Activated naive CD4-positive, alpha-beta T cell treated with anti-CD3 and anti-CD28 coated beads, Interleukin-2, amount 50 U/mL, for 72 hours (primary cell): ENCODE measurements at places on chromosomes 13 and 19. TPM values are rescaled to one million over a fixed set of nuclear protein-coding genes. Genes with fewer than 3 reads are reported as not detected.

Gene C3
- total RNA-seq: 0.84 TPM

Gene LGALS7
- total RNA-seq: not detected

Gene CAMSAP3
- total RNA-seq: 0.80 TPM

Gene ZIK1
- total RNA-seq: 2.4 TPM

Gene COG3
- total RNA-seq: 18.6 TPM

Gene COL5A3
- 0.12 TPM for total RNA-seq

Gene ESD
- 113 TPM for total RNA-seq

Gene N4BP2L1
- 23.4 TPM for total RNA-seq

Gene ZNF571
- total RNA-seq: 5.0 TPM

Gene AKT1S1
- 16.9 TPM for total RNA-seq

Gene SHISA7
- not detected for total RNA-seq

Gene KLK15
- total RNA-seq: not detected

Gene TNFSF9
- 0.43 TPM for total RNA-seq

Gene CGB8
- total RNA-seq: not detected

Gene MARCHF2
- total RNA-seq: 14.9 TPM

Gene C19orf33
- total RNA-seq: not detected

Gene CYP2A6
- not detected for total RNA-seq

Gene SLC10A2
- not detected for total RNA-seq

Gene ANGPTL8
- not detected for total RNA-seq

Gene FLT1
- total RNA-seq: 25.5 TPM

Gene PNMA8B
- 0.06 TPM for total RNA-seq

Gene PEAK3
- not detected for total RNA-seq

Gene NLRP9
- 0.09 TPM for total RNA-seq

Gene FLT3LG
- 49.1 TPM for total RNA-seq

Gene ACP5
- total RNA-seq: 20.3 TPM

Gene URAD
- total RNA-seq: not detected

Gene WDR62
- 17.5 TPM for total RNA-seq

Gene ZNF534
- not detected for total RNA-seq

Gene ZNF44
- total RNA-seq: 6.6 TPM

Gene TNFSF11
- total RNA-seq: 0.37 TPM

Gene UBXN6
- 42.4 TPM for total RNA-seq

Gene FBN3
- total RNA-seq: not detected

Gene HTR2A
- total RNA-seq: not detected

Gene STOML3
- not detected for total RNA-seq

Gene RUBCNL
- 1.2 TPM for total RNA-seq

Gene KLF2
- 0.56 TPM for total RNA-seq

Gene SLC25A41
- not detected for total RNA-seq

Gene APOC4
- not detected for total RNA-seq

Gene ITGBL1
- total RNA-seq: not detected

Gene PCDH9
- total RNA-seq: 0.16 TPM

Gene GPR12
- not detected for total RNA-seq

Gene ZNF816
- total RNA-seq: 7.0 TPM

Gene PLPPR3
- not detected for total RNA-seq

Gene SGCG
- total RNA-seq: not detected

Gene TGFBR3L
- total RNA-seq: 5.8 TPM

Gene TBXA2R
- total RNA-seq: 1.3 TPM

Gene SLC25A30
- 10.5 TPM for total RNA-seq

Gene LGI4
- 2.7 TPM for total RNA-seq
